T-helper 17 cell (primary cell): ENCODE measurements at places on chromosomes 2 and 18. TPM values are rescaled to one million over a fixed set of nuclear protein-coding genes. Genes with fewer than 3 reads are reported as not detected.

Gene RNF152
- 2.1 TPM for total RNA-seq

Gene FAM237A
- not detected for total RNA-seq

GRCh38 chr2:45710468-45710867 is 59.0 kb downstream of the PRKCE start:
- no peak for DNase-seq

DNA sequence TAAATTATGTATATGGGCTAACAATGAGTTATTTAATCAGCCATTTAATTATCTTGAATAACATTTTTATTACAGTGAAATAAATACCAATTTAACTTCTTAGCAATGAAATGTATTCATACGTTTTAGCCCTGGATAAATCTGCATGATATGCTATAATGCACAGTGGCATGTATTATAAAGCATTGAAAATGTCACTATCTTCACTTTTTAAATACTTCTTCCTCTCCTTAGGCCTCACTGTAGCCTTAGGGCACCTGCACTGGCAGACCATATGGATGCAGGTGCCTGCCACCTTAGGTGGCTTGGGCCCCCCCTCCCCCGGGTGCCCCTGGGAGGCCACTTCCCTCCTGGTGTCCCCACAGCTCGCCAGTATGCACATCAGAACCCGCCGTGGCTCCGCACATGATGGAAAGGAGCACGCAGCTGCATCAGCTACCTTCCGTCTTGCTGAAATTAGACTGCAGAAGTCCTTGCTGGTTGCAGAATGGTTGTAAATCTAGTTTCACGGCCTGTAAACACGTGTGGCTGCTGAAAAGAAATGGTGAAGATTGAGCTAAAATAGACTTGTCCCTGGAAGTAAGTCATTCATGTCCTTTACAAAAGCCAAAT is 56.7 kb downstream of the ADI1 start:
- DNase-seq, result no peak

DNA sequence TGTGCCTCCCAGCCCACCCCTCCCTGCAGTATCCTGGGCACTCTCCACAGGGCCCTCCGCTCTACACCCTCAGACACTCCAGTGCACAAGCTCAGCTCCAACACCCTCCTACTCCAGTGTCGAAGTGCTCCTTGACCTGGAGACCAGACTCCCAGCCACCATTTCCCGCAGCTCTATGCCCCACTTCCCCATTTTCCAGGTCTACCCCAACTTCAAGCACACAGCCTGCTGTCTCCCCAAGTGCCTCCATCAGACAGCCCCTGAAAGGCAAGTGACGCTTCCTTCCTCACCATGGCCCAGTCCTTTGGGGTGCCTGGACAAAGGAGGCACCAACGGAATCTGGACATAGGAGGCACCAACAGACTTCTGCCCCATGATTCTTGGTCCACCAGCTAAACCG is 7.2 kb downstream of the PASK start:
- DNase-seq, result no peak

DNA sequence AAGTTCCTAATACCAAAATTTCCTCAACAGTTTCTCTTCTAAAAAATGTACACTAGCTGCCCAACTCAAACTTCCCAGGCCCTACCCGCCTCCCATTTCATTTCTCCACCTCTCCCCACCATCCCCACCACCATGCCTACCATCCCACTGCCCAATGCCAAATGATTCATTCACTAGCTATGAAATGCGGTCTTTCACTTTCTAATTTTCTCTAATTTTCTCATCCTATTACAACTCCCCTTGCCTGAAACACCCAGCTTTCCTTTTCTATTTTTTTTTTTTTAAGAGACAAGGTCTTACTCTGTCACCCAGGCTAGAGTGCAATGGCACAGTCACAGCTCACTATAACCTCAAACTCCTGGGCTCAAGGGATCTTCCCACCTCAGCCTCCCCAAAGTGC is 38.4 kb downstream of the KIDINS220 start:
- no peak for DNase-seq

GRCh38 chr2:114534116-114535084 is 92.0 kb downstream of the DPP10 start:
- DNase-seq, result no peak

- no peak for DNase-seq
Observed at GRCh38 chr2:213491376-213491775, 207.1 kb downstream of the SPAG16 start.

- no peak for DNase-seq
Observed at GRCh38 chr2:149020432-149020851, 18.1 kb upstream of the LYPD6B start.

DNA sequence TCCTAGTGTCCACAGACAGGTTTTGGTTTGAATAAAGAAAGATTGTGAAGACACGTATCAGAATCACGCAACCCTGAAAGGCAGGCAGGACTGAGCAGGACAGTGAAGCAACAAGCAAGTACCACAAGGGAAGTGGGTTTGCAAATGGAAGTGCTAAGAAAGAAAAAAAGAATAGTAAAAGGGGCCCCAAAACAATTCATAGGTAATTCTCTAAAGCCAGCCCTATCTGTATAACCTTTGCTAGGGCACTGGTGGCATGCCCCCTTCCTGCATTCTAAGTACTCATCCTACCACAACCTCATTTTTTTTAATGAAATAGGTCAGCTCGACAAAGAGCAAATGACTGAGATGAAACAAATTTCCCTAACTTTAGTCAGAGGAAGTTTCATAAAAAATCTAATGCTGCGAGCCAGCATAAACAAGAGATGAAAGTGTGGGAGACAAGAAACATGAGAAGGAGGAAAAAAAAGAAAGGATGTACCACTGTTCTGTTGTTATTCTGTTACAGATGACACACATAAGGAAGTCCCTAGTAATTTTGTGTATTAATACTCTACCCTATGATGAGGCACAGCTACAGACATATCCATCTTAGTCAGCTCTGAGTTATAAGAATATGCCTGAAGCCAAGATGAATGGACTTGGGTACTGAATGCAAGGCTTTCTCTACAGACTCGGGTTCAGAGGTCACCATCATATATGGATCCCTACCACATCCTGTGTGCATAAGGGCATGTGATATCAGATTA is 32.2 kb downstream of the IKZF2 start:
- DNase-seq, result no peak
